DMS153 (cell line): ENCODE measurements at places on chromosomes 12 and 14.
A peak's percentile ranks its signal among the peaks of the same experiment; 100 is the strongest.

GRCh38 chr12:93982771-93983315 is 165.5 kb upstream of the PLXNC1 start:
- no peak for DNase-seq

- no peak for DNase-seq
Observed at GRCh38 chr12:27164330-27165040, 79.6 kb upstream of the STK38L start.

- peak; percentile 79 for DNase-seq
Observed at GRCh38 chr12:109820816-109821381, 12.3 kb downstream of the TRPV4 start.

- DNase-seq: no peak
Observed at GRCh38 chr12:130651188-130651959, 64.7 kb downstream of the RIMBP2 start.

- DNase-seq: no peak
Observed at GRCh38 chr12:45989287-45989686, 1.1 kb downstream of the SCAF11 start.

DNA sequence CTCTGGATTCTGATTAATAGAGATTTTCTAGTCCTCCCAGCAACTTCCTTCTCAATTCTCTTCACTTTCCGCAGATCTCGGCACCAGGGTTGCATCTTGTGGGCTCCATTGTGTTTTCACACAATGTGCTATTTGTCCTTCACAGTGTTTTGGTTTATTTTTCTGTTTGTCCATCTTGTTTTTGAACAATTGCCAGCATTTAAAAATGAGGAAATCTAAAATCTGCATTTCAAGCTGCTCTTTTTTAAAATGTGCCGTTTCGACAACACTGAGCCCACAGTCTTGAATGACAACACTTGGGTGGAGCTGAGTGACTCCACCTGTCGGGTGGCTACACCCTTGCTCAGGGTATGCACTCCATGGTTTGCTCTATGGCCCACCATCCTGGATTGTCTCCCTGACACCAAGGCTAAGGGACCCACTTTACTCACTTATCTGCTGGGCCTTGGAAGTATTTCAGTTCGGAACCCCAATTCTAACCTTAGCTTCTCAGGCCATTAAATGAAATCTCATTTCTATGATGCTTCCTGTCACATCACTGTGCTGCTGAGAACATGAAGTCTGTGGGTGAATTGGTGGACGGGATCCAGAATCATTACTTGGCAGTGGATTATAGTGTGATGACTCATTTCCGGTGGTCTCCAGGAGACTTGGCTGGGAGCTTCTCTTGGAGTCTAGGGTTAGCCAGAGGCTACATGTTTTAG is 3.4 kb upstream of the MYRFL start:
- peak; percentile 26 for DNase-seq

DNA sequence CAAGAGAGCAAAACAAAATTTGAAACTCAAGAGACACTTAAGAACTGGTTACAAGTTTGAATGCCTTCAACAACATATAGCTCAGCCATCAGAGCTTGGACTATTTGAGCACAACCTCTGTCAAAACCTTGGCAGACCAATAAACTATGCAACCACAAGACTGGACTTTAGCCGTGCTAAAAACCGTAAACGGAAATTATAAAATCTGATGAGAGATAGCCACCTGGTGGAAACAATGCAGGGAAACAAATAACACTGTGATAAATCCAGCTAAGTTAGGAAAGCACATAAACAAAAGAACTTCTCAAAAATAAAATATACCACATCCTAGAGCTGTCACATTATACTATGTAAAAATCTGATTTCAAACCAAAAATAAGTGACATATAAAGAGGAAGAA is 1074.2 kb upstream of the NOVA1 start:
- DNase-seq: no peak

DNA sequence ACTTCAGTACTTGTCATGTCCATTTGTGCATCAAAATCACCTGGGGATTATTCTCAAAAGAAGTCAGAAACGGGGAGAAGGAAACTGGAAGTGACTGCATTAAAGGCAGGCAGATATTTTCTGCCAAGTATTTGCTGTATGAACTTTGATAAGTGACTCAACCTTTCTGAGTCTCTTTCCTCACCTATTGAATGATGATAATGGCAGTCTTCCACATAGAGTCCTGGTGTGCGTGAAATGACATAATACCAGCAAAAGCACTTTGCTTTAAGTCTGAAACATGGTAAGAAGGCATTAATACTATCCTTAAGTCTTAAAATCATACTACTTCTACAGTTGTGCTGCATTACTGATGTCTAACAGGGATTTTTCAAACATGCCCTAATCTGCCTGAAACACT is 278.5 kb downstream of the ADAMTS20 start:
- no peak for DNase-seq
